ENCODE measurements at places on chromosomes 2 and 18.
A peak's percentile ranks its signal among the peaks of the same experiment; 100 is the strongest.

- peak; percentile 52 for DNase-seq
Measured at GRCh38 chr18:60493066-60493465, 120.5 kb upstream of the MC4R start.

DNA sequence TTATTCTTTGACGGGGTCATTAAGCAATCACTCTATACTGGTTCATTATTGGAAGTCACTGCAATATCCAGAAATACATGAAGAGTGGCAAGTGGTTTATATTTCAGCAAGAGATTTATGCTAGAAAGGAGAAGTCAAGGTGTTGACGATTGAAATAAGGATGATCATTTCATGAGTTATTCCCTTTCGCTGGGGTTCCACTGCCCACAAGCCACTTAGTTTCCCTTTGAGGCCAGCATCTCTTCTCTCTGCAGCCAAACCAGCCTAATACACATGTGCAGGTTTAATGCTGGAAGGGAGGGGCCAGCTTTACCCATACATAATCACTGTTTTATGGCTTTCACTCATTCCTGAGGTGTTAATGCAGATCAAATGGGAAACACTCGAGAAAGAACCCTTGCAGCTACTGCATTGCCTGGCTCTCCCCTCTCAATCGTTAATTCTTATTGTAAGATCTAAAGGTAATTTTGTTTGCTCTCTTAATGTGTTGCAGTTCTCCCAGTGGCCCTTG is 108.4 kb downstream of the MEIS1 start:
- DNase-seq = no peak

GRCh38 chr2:63950414-63950813 is 68.8 kb downstream of the VPS54 start:
- no peak for DNase-seq

- no peak for DNase-seq
Measured at GRCh38 chr2:3348767-3349166, 28.9 kb downstream of the EIPR1 start.

- no peak for DNase-seq
Measured at GRCh38 chr2:213237251-213237650, 47.0 kb upstream of the SPAG16 start.

DNA sequence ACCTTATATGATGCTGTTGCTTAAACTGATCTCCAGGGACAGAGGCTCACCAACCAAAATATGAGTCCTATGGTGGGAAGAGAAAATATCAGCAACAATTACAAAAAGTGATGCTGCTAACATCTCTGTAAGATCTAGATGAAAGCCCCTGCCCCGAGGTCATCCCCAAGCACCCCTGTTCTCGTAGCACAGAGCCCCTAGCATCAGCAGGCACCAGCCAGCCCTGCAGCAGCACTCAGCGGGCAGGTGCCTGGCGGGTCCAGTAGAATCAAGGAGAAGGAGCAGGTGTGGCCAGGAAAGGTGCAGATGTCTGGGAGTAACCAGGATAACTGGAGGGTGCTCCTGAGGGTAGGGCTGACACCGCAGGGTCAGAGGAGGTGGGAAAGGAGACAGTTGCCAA is 474.2 kb upstream of the MYT1L start:
- no peak for DNase-seq

DNA sequence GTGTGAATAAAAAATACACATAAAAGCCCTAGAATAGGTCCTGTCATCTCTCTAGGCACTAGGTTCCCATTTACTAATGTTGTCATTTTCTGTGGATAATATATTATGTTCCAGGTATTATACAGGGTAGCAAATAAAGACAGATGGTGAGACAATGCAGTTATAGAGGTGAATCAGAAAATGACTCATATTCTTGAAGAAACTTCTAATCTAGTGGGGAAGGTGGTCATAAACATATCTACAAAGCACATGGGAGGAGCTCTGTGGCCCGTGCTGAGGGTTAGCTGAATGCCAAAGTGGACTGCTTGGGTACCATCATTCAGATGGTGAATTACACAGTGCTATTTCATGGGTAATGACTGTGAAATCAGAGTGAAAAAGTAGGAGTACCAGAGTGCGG is 700.9 kb downstream of the ERBB4 start:
- no peak for DNase-seq

GRCh38 chr2:183242937-183243336 is 118.7 kb downstream of the NUP35 start:
- no peak for DNase-seq

- no peak for DNase-seq
Measured at GRCh38 chr2:113791697-113792590, 35.5 kb upstream of the SLC35F5 start.
